ENCODE measurements at places on chromosomes 3 and 15.

DNA sequence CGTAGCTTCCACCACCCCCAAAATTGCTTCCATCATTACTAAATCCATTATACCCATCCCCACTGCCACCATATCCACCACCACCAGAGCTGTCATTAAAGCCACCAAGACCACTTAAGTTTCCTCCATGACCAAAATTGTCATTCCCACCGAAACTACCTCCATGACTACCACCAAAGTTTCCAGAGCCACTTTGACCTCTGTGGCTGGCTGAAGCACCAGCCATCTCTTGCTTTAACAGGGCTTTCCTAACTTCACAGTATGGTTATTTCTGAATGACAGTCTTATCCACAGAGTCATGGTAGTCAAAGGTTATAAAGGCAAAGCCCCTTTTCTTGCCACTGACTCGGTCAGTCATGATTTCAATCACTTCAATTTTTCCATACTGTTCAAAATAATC, 24.3 kb upstream of the DENND4A start:
- no peak for DNase-seq

DNA sequence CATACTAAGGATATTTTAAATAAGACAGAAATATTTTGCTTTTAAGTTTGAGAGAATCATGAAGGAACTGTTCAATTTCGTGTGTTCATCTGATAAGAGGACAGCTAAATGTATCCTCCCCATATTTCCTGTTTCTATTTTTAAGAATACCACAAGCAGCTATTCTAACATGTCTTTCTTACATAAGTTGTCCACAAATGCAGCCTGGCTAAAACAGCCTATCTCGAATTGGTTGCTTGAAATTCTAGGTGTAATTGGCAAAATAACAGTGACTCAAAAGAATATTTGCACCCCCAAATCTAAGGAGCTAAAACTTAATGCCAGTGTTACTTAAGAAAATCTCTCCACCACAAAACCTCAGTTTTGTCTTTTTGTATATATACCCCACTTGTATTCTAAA, 35.0 kb downstream of the BTLA start:
- DNase-seq, result no peak

DNA sequence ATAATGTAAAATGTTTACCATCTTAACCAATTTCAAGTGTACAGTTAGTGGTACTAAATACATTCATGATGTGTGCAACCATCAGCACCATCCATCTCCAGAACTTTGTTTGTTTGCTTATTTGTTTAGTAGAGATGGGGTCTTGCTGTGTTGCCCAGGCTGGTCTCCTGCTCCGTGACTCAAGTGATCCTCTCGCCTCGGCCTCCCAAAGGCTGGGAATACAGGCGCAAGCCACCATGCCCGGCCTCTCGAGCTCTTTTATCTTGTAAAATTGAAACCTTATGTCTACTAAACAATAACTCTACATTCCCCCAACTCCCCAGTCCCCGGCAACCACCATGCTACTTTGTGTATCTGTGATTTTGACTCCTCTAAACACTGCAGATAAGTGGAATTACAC, 31.9 kb downstream of the FBXO45 start:
- DNase-seq, result no peak

DNA sequence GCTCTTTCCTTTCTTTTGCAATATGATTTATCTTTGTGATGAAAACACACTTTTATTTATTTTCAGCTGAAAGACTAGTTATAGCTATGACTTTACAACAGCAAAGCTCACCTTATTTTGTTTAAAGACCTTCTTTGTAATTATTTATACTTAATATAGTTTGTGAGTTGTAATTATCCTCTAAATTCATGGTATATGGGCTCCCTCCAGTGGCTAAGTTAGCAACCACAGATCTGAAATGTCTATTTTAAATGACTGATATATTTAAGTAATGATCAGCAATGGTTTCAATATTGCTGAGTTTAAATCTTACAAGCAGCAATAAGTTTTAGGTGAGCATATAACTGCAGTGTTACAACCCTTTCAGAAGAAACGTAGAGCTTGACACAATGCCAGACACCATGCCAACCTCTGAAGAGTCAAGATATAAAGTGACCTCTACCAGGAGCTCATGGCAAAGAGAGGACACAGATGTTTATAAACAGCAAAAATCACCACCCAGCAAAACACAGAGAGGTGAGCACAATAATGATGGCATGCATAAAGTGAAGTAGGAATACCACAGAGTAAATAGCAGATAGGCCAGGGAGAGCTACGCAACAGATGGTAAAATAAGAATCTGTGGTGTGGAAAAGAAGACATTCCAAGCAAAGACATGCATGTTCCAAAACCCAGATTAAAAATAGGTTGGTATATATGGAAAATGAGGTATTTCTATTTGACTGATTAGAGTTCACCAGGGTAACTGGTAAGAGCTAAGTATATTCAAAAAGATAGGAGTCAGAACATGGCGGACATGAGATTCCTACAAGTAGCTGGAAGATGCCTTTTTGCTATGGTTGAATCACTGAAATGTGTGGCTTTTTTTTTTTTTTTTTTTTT, 143.7 kb upstream of the ZNF385D start:
- no peak for DNase-seq

GRCh38 chr3:160196511-160197104, 28.6 kb upstream of the C3orf80 start:
- DNase-seq, result no peak

DNA sequence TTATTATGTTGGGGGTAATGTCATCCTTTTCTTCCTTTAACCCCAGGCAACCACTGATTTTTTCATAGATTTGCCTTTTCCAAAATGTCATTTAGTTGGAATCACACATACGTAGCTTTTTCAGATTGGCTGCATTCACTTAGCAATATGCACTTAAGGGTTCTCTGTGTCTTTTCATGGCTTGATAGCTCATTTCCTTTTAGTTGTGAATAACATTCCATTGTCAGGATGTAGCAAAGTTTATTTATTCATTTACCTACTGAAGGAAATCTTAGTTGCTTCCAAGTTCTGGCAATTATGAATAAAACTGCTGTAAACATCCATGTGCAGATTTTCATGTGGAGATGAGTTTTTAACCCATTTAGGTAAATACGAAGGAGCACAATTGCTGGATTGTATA, 125.4 kb downstream of the AGBL1 start:
- DNase-seq, result no peak

DNA sequence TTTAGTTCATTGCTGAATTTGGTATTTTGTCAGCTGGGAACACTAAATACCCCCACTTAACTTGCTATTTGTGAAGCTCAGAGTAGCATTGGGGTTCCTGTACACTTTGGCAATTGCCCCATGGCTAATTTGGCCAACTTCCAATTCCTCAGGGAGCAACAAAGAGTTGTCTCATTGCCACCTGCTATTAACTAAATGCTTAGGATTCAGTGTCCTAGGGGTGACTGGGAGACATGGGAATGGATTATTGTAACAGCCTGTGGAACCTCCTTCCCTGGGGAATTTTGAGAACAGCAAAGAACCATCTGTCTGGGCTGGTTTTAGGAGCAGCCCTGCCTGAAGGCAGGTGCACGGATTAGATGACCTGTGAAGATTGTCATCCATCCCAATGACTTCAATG, 437.4 kb upstream of the TPRG1 start:
- DNase-seq, result no peak

DNA sequence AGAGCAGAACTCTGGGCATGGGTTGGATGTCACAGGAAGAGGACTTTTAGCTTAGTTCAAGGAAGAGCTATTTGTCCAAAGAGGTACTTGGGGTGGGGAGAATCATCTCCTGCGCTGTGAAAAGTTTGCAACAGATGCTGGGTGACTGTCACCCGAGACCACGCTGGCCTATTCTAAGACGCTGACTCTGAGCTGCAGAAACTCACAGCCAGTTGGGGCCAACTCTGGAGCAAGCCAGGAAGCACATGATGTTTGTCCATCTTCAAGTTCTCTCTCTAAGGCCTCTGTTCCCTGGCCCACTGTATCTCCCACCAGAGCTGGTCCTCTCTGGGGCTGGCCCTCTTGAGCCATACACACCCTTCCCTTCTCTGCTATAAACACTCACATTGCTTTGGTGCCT, 17.9 kb upstream of the CDCP1 start:
- DNase-seq, result no peak

All from T-helper 1 cell (primary cell).